ENCODE measurements at places on chromosomes 1 and 21. TPM values are rescaled to one million over a fixed set of nuclear protein-coding genes. Genes with fewer than 3 reads are reported as not detected.

DNA sequence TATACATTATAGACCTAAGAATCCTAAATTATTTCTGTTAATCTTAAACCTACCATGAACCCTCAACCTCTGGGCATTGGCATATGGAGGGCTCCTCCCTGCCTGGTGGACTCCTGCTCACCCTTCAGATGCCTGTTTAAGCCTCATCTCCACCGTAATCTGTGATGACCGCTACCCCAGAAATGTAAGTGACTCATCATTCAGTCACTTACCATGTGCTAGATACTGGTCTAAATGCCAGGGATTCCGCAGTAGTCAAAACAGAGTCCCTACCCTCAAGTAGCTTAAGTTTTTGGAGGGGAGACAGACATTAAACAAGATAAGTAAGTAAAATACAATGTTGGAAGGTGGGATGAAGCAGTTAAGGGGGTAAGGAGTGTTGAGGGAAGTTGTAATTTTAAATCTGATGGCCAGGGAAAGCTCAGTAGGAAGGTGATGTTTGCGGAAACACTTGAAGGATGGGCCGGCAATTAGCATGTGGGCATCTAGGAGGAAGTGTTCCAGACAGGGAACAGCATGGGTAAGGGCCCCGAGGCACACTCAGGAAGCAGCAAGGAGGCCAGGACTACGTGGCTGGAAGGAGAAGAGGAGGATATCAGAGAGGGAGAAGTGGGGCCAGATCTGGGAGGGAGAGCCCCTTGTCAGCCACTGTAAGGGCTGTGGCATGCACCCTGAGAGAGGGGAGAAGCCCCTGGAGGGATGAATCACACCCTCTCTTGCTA lies 141.7 kb upstream of the HOOK1 start:
- no peaks in the 10 kb centered on the region for H3K36me3 ChIP-seq
- H3K27me3 ChIP-seq, result no peaks in the 10 kb centered on the region
- H3K27ac ChIP-seq, result peak overlapping the region; percentile 86
- H3K4me3 ChIP-seq, result no peak overlapping the region
- H3K4me1 ChIP-seq, result peaks cover 74% of the 10 kb centered on the region

DNA sequence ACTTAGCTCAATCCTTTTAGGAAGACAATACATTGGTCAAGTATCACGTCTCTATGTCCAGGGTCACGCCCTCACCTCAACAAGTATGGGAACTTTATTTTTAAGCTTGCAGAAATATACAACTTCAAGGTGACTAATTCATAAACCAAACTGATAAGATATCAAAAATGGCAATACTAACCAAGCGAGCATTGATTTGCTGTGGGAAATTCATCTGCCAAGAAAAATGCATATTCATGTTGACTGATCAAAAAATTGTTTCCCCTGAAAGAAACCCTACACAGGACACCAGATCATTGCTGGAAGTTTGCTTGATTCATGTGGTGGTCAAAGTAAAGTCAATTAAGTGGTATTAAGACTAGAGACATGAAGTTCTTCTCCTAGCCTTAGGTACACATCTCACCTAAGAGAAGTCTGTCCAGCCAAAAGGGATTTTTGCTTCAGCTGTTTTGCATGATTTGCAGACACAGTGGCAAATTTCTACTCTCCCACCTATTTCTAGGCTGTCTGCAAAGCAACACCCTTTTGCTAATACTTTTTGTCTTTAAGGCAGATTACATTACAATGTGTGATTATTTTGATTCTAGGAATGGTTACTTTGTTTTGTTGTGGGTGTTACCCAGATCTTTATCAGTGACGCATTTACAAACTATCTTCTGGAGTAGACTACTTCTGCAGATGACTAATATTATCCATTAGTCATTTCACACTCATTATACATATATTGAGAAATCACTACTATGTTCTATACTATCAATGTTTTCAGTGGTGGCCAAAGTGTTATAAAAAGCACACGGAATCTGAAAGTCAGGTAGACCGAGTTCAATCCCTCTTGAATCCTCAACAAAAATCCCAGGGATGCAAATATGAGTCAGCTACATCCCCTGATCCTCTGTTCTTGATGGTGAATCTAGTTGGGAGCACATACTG lies 12.4 kb downstream of the SAMSN1 start:
- peaks cover 53% of the 10 kb centered on the region for H3K4me1 ChIP-seq
- H3K27ac ChIP-seq, result peak overlapping the region; percentile 27
- H3K27me3 ChIP-seq, result no peaks in the 10 kb centered on the region

GRCh38 chr1:58156124-58156468 lies 390.4 kb downstream of the OMA1 start:
- no peak for DNase-seq
- H3K27ac ChIP-seq, result no peak overlapping the region
- H3K4me3 ChIP-seq, result no peak overlapping the region
- no peaks in the 10 kb centered on the region for H3K27me3 ChIP-seq
- no peaks in the 10 kb centered on the region for H3K36me3 ChIP-seq

B3GALT2 gene
- polyA plus RNA-seq, result 26.5 TPM

SV2A gene
- polyA plus RNA-seq, result 6.0 TPM

DNA sequence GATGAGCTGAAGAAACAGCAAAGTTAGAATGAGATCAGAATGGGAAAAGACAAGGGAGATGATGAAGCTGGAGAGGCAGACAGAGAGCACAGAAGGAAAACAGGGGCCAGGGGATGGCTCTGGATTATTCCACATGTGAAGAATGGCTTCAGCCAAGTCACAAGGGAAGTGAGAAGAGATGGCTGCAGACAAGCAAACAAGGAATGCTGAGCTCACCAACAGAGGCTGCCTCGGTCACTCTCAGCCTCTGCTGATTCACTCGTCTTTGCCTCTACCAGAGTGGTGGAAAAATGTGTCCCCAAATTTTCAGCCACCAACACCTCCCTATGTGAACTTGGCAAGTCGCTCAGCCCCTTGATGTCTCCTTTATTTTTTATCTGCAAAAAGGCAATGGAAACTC lies 46.7 kb downstream of the TRABD2B start:
- H3K36me3 ChIP-seq, result no peaks in the 10 kb centered on the region
- DNase-seq, result no peak
- no peak overlapping the region for H3K27ac ChIP-seq
- no peaks in the 10 kb centered on the region for H3K27me3 ChIP-seq
- no peak overlapping the region for H3K4me3 ChIP-seq

MED8 gene
- polyA plus RNA-seq, result 34.7 TPM

DNA sequence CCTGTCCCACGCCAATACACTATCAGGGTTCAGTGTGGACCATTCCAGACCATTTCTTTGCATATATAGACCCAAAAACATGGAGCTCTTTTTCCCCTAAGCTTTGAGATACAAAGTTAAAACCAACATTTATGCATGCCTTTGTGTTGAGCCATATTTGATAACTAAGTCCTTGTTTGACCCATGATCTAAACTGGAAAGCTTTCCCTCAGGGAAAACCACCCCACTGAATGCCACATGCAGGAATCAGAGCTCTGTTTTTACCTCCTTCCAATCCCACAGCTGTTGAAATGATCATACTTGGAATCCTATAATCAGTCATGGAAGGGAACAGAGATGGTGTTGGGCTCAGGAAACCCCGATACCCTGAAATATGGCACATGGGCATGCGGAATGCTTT lies 14.8 kb upstream of the SLC45A1 start:
- no peaks in the 10 kb centered on the region for H3K36me3 ChIP-seq
- H3K4me3 ChIP-seq, result no peak overlapping the region
- DNase-seq, result no peak
- H3K27me3 ChIP-seq, result no peaks in the 10 kb centered on the region
- no peaks in the 10 kb centered on the region for H3K4me1 ChIP-seq

DNA sequence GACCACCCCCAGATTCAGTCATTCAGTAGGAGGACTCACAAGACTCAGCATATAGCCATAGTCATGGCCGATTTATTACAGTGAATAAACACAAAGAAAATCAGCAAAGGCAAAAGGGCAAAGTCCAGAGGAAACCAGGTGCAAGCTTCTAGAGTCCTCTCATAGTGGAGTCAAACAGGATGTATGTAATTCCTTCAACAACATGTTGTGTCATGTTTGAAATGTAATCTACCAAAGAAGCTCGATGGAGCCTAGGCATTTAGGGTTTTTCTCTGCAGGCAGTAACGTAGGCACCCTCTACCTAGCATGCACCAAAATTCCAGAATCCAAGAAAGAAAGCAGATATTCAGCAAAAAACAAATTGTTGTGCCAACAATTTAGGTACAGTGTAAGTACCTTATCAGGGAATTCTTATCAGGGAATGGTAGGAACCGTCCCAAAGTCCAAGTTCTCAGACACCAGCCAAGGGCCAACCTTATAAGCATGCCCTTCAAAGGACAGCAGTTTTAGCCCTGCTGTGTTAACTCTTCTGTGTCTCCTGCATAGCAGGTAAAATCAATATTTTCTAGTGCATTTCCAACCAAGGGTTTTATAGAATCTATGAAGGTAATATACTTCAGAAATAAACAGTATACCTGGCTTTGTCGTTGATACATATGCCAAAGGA lies 16.1 kb upstream of the SLAMF6 start:
- DNase-seq, result no peak
- H3K4me3 ChIP-seq, result no peak overlapping the region
- no peaks in the 10 kb centered on the region for H3K27me3 ChIP-seq
- H3K4me1 ChIP-seq, result no peaks in the 10 kb centered on the region

DNA sequence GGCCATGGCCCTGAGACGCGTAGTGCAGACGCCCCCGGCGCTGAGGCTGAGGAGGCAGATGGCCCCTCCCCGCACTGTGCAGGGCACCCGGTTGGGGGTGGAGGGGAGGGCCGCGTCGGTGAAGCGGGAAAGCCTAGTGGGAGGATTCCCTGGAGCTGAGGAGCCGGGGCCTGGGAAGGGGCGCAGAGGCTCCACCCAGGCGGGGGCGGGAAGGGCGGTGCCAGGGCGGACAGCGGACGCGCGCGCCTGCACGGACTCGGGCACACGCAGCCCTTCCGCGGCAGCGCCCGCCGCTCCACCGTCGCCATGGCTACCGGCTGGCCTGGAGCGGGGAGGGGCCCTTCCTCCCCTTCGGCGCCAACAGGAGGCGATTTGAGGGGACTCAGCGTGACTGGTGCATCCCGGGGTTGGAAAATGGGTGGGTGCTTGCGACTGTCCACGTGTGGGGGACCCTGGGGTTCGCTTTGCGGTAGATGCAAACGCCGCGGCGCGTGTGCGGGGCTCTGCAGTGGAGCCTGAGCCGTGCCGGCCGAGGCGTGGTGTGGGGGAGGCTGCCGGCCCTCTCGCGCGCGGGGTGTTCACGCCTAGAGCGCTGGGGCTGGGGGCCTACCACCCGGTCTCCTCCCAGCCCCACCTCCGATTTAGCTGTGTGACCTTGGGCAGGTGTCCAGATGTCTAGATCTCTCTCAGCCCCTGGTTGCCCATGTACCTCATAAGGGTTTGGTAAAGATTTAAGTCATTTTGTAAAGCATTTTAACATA lies 35.1 kb downstream of the PTPRF start:
- H3K36me3 ChIP-seq, result no peaks in the 10 kb centered on the region
- no peaks in the 10 kb centered on the region for H3K27me3 ChIP-seq
- peak overlapping the region; percentile 37 for H3K4me3 ChIP-seq
- no peak overlapping the region for H3K27ac ChIP-seq
- peak; percentile 61 for DNase-seq
- H3K4me1 ChIP-seq, result peaks cover 17% of the 10 kb centered on the region

GRCh38 chr1:167198518-167199133 lies 22.1 kb upstream of the POU2F1 start:
- H3K27me3 ChIP-seq, result no peaks in the 10 kb centered on the region
- H3K36me3 ChIP-seq, result no peaks in the 10 kb centered on the region
- no peak overlapping the region for H3K27ac ChIP-seq

TFF3 gene
- polyA plus RNA-seq, result 8.4 TPM

DNA sequence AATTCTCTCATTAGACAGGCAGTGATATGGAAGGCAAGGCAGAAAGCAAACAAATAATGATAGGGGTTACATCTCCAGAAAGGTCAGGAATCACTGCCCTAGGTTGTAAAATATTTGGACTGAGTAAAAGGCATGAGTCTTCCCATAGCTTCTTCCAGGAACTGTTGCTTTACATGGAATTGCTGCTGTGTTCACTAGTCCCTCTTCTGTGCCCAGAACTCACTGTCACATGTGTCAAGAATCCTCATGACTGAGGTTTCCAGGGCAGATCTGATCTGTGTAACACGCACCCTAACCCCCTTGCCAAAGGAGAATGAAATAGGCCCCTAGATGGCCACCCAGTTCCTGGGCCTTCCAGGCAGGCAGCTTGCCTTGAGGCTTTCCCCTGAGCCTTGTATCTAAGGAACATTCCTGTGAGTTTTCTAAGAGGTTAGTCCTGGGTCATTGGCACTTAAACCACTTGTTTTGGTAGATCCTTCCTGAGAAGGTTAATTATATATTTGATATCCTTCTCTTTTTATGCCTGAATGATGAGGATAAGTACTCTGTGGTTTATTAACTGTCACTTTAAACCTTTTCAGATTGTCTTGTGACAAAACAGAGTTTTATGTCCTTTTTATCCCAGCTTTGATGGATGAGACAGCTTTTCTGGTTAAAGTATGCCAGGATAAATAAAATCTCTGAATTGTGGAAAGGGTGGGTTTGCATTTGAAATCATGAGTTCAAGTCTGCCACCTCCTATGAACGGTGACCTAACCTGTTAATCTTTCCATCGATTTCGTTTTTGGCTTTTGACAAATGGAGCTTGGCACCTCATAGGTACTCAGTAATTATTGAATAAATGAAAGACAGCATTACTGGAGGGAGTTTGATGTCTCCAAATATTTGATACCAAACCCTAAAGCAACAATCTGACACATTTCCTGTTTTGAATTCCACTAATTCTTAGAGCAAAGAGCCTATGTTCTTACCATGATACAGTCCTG lies 163.3 kb downstream of the DHRS3 start:
- H3K27me3 ChIP-seq, result no peaks in the 10 kb centered on the region
- peak overlapping the region; percentile 81 for H3K27ac ChIP-seq
- peaks cover 46% of the 10 kb centered on the region for H3K4me1 ChIP-seq
- peaks cover 18% of the 10 kb centered on the region for H3K36me3 ChIP-seq
- no peak for DNase-seq

NCF2 gene
- 6.5 TPM for polyA plus RNA-seq

CNIH3 gene
- 7.6 TPM for polyA plus RNA-seq

DNA sequence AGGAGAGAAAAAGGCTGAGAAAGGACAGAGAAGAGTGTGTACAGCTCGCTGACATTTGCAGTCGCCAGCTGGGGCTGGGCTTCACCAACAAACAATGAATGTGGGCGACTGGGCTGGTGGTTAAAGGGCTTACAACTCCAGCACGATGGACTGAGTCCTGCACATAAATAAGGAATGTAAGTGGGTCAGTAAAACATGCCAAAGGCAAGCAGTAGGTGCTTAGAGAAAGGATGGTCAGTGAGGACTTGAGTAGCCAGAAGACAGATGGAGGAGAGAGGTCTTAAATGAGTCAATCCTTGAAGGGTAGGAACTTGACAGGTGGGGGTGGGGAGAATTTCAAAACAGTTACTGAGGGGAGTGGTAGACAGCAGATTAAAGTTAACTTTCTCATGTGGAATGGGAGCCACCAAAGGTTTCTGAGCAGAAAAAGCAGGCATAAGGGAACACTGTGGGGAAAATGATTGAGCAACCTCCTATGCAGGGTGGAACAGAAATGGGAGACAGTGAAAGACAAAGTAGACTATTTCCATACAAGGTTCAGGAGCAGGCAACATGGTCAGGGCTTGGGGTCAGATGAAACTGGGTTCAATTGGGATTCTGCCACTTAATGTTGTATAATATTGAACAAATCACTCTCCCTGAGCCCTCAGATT lies 37.4 kb downstream of the GADD45A start:
- H3K27me3 ChIP-seq, result no peaks in the 10 kb centered on the region
- H3K4me1 ChIP-seq, result peaks cover 41% of the 10 kb centered on the region
- DNase-seq, result no peak
- H3K36me3 ChIP-seq, result no peaks in the 10 kb centered on the region

GRCh38 chr1:158227904-158228623 lies 26.2 kb upstream of the CD1A start:
- H3K4me3 ChIP-seq, result no peak overlapping the region
- H3K27me3 ChIP-seq, result peaks cover 13% of the 10 kb centered on the region
- H3K4me1 ChIP-seq, result no peaks in the 10 kb centered on the region
- H3K36me3 ChIP-seq, result no peaks in the 10 kb centered on the region
- H3K27ac ChIP-seq, result no peak overlapping the region

- H3K27ac ChIP-seq, result no peak overlapping the region
- peaks cover 25% of the 10 kb centered on the region for H3K4me1 ChIP-seq
- DNase-seq, result peak; percentile 73
- no peaks in the 10 kb centered on the region for H3K36me3 ChIP-seq
Observed at GRCh38 chr1:244254467-244254866, 197.2 kb downstream of the ADSS2 start.
